Stimulated activated CD8-positive, alpha-beta memory T cell treated with anti-CD3 and anti-CD28 coated beads, Interleukin-4, amount 100 ng/mL, for 4 hours (primary cell): ENCODE measurements at places on chromosomes 5 and 9.

- DNase-seq: no peak
Observed at GRCh38 chr5:164051745-164052144, 546.3 kb downstream of the MAT2B start.

DNA sequence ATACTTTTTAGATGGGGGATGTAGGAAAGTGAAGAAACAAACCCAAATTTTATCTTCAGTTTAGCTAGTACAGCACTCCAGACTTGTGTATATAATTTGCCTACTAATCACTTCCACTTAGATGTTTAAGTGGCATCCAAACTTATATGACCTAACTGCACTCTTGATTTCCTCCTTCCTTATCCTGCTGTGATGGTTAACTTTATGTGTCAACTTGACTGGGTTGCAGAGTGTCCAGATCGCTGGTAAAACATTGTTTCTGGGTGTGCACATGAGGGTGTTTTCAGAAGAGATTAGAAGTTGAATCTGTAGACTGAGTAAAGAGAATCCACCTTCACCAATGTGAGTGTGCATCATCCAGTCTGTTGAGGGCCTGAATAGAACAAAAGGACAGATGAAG lies 79.8 kb downstream of the PCSK1 start:
- no peak for DNase-seq

DNA sequence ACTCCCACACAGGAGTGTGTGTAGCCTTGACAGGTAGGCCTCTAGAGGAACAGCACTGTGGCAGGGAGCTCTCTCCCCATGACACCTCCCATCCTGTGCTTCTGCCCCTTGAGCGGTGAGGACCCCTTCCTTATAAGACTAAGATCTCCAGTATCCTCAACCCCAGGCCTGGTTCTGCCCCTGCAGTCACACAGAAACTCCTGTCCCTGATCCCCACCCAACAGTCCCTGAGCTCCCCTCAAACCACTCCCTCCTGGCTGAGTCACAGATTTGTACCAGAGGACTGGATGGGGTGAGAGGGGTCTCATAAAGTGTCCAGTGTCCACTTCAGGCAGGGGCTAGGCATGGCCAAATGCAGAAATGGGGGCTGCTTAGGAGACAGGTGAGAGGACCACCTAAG lies 47.8 kb upstream of the CDKN2AIPNL start:
- no peak for DNase-seq

- DNase-seq: no peak
Observed at GRCh38 chr9:2966565-2967300, 122.8 kb upstream of the PUM3 start.

DNA sequence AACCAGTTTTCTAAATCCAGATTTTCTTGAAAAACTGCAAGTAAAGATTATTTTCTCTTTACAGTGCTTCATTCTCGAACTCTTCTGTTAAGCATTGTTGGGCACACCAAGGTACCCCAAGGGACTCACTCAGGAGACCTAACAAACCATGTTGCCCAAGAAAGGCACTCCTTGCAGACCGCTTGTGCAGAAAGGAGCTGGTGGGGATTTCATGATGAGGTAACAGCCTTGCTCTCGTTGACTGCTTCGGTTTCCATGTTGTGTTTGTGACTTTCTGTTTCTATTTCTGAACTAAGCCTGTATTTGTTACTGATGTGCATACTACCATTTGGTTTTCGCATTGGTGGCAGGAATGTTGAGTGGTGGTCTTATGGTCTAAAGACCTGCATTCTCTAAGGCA lies 266.6 kb upstream of the DAP start:
- no peak for DNase-seq

GRCh38 chr5:10400411-10400810 lies 41.3 kb upstream of the ROPN1L start:
- no peak for DNase-seq

DNA sequence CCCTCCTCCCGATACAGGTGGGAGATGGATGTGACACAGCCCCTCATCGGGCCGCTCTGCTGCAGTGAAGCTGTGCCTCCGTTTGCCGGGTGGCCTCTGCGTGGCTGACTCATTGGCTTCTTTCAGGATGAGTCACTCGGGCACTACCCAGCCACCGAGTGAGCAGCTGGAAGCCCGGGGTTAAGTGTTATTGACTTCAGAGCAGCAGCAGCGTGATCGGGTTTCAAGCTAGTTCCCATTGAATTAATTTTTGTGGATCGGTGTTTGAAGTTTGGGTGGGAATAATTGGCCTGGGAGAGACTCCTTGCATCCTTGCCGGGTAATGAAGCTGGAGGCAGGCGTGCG lies 266.4 kb upstream of the IRX4 start:
- no peak for DNase-seq

- DNase-seq: no peak
Observed at GRCh38 chr9:16527573-16527972, 342.9 kb downstream of the BNC2 start.

DNA sequence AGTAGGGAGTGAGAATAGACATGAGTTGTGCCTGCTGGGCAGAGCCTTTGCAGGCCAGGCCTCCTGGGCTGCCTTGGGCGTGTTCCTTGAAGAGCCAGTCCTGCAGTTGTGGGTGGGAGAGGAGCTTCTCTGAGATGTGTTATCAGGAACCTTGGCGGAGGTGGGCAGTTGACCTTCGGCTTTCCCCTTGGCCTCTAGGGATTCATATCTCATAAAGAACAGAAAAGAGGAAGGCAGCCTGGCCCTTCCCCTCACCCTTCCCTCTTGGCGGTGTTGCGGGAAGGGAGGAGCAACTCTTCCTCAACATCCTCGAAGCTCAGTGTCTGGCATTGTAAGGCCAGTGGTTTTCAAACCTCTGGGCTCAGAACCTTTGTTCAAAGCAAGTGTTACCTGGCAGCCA lies 59.2 kb downstream of the DAPK1 start:
- DNase-seq: no peak

GRCh38 chr5:14707811-14708390 lies 43.4 kb downstream of the OTULIN start:
- DNase-seq: no peak

- DNase-seq: no peak
Observed at GRCh38 chr9:112075009-112075378, 100.1 kb downstream of the SUSD1 start.

GRCh38 chr5:42521406-42521805 lies 98.2 kb downstream of the GHR start:
- no peak for DNase-seq

GRCh38 chr5:55480781-55481180 lies 54.0 kb downstream of the PLPP1 start:
- DNase-seq: no peak

DNA sequence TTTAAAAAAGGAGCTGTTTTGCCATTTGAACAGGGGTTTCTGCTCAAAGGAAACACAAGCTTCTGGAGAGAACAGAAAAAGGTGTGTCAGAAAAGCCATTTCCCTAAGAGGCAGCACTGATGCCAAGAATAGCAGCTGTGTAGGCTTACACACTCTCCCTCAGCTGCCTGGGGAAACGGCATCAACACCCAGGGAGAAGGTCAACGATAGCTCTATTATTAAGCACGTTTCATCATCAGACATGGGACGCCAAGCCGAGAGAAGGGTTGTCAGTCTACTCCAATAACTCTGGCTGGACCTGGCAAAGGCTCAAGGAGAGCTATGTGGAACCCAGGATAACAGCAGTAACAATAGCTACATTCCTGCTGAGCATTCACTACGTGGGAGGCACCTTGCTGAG lies 314.2 kb downstream of the CDK5RAP2 start:
- DNase-seq: no peak

DNA sequence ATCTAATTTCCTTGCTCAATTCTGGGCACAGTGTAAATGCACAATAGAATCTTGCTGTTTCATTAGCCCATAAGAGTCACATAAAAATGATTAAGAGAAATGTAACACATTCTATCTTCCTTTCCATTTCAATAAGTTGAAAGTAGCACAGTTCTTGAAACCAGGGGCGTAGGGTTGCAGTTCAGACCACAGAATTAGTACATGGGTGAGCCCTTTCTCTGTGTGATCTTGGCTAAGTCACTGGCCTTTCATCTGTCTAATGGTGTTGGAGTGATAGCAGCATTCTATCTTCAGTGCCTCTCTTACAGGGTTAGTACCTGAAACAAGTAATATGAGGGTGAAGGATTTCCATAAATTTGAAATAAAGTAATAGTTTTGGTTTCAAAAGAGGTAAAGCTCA lies 445.3 kb upstream of the ZNF462 start:
- DNase-seq: no peak

DNA sequence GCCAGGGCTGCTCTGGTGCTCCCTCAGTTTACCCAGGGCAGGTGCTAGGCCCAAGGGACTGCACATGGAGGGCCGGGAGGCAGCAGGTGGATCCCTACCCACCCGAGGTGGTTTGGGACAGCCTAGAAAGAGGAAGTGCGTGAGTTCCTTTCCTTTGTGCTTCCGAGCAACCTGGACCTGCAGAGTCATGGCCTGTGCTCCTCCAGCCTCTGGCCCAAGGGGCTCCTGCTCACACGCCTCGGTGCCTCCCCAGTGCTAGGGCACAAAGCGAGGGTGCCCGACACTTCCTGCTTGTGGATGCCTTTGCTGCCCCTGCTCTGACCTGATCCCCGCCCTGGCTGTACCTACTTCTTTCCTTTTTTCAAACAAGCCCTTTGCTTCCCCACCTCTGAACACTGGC lies 79.3 kb downstream of the RXRA start:
- DNase-seq: no peak

DNA sequence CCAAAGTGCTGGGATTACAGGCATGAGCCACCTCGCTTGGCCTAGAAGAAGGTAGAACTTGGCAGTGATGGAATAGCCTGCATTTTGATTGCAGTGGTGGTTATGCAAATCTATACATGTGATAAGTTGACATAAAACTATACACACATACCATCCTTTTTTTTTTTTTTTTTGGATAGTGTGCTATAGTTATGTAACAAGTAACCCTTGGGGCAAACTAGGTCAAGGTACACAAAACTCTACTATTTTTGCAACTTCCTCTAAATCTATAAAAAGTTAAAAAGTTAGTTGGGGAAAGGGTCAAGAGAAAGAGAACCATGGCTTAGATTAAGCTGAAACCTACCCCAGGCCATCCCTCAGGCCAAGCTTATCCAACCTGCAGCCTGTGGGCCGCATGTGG lies 11.1 kb downstream of the TRIM14 start:
- DNase-seq: no peak

GRCh38 chr5:143606043-143606752 lies 202.7 kb upstream of the NR3C1 start:
- no peak for DNase-seq
